ENCODE measurements at places on chromosomes 2 and 18.

GRCh38 chr2:27730261-27730662 is 41.3 kb upstream of the MRPL33 start:
- no peak for DNase-seq

GRCh38 chr18:959854-960253 is 55.2 kb downstream of the ADCYAP1 start:
- no peak for DNase-seq

GRCh38 chr18:37672932-37673595 is 107.5 kb upstream of the CELF4 start:
- DNase-seq = no peak

DNA sequence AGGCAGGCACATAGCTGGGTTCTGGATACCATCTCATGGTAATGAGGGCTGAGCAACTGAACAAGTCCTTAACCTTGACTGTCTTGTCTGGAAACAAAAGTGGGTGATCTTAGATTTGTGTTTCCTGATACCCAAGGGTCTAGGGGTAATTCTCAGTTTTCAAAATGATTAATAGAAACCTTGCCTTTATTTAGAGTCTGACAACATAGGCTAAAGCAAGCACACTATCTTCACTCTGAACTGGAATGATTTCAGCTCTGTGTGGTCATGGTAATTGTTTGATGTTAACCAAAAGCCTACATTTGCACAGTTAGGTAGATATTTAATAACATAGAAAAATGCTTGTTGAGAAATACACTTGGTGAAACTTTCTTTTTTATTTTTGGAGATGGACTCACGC is 6.8 kb upstream of the LAMA3 start:
- DNase-seq = no peak

GRCh38 chr2:235347691-235348090 is 146.2 kb upstream of the AGAP1 start:
- no peak for DNase-seq
